Activated CD4-positive, alpha-beta memory T cell treated with anti-CD3 and anti-CD28 coated beads for 36 hours (primary cell): ENCODE measurements at places on chromosomes 3 and 15. TPM values are rescaled to one million over a fixed set of nuclear protein-coding genes. Genes with fewer than 3 reads are reported as not detected.

DNA sequence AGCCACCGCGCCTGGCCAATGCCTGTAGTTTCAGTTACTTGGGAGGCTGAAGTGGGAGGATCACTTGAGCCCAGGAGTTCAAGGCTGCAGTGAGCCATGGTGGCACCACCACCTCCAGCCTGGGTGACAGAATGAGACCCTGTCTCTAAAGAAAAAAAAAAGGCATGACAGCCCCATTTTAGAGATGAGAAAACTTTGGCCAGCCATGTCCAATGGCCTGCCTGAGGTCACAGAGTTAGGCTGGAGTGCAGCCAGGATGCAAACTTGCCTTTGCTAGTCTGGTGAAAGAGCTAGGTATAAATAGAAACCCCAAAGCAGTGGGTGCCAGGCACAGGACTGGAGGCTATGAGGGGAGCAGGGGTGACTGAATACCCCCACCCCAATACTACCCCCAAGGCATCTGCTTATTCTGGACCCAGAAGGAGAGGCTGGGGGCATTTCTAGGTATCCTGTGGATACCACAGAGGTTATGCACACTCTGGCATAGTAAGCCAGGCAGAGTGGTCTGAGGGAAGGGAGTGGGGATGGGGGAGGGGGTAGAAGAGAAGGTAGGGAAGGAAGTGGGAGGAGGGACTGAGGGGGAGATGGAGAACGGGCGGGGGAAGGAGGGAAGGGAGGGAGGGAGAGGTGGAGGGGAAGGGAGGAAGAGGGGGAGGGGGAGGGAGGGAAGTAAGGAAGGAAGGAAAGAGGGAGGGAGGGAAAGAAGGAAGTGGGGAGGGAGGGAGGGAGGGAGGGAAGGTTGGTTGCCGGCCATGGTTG lies 16.2 kb upstream of the C15orf39 start:
- no peak overlapping the region for H3K27ac ChIP-seq
- peaks cover 20% of the 10 kb centered on the region for H3K27me3 ChIP-seq
- DNase-seq, result no peak
- no peak overlapping the region for H3K4me3 ChIP-seq
- no peaks in the 10 kb centered on the region for H3K36me3 ChIP-seq
- H3K4me1 ChIP-seq, result no peaks in the 10 kb centered on the region

SLC2A2 gene
- total RNA-seq, result not detected

GRCh38 chr3:25338158-25338725 lies 89.8 kb upstream of the RARB start:
- no peaks in the 10 kb centered on the region for H3K4me1 ChIP-seq
- H3K36me3 ChIP-seq, result no peaks in the 10 kb centered on the region
- H3K27me3 ChIP-seq, result no peaks in the 10 kb centered on the region
- DNase-seq, result no peak
- H3K27ac ChIP-seq, result no peak overlapping the region

CLRN1 gene
- not detected for total RNA-seq

DNA sequence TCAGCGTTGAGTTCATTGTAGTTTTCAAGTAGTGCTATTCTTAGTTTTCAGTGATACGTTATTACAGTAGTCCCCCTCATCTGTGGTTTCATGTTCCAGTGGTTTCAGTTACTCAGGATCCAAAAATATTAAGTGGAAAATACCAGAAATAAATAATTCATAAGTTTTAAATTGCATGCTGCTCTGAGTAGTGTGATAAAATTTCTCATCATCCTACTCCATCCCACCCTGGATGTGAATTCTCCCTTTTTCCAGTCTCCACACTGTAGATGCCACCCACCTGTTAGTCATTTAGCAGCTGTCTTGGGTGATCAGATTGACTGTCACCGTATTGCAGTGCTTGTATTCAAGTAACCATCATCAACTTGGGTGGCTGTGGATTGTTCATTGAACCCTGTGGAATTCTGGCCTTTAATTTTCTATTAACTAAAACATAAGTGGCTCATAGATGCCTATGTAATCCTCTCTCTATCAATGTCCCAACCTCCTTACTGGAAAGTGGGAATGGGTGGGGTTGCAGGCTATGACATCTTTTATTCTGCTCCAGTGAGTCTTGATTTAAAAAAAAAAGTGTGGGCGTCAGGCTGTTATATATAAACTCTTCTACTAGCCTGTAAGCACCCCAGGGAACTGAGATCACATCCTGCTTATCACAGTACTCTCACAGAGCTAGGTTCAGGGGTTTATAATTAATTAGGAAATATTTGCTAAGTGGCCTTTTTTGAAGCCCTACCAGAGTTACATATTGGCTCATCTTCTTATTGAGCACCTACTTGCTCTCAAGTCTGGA lies 97.5 kb downstream of the CFAP20DC start:
- H3K36me3 ChIP-seq, result no peaks in the 10 kb centered on the region
- H3K4me1 ChIP-seq, result no peaks in the 10 kb centered on the region
- no peak overlapping the region for H3K4me3 ChIP-seq

DNA sequence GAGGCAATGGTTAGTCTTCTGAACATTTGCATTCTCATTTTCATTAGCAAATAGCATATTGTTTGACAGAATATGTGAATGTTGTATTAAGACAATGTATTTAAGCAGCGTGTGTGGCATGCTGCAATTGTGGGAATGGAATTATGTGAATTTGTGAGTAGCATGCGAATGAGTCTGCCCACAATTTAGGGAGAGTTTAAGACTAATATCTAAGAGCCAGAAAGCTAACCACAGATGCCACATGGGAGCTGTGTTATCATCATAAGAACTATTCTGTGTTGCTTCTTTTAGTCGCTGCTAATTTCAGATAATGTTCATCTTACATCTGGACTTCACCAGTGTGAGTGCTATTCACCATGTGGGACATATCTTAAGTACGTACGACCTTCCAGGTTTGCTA lies 494.5 kb downstream of the RBMS3 start:
- no peaks in the 10 kb centered on the region for H3K36me3 ChIP-seq
- H3K27me3 ChIP-seq, result no peaks in the 10 kb centered on the region
- no peak for DNase-seq
- no peak overlapping the region for H3K4me3 ChIP-seq
- no peaks in the 10 kb centered on the region for H3K4me1 ChIP-seq

DNA sequence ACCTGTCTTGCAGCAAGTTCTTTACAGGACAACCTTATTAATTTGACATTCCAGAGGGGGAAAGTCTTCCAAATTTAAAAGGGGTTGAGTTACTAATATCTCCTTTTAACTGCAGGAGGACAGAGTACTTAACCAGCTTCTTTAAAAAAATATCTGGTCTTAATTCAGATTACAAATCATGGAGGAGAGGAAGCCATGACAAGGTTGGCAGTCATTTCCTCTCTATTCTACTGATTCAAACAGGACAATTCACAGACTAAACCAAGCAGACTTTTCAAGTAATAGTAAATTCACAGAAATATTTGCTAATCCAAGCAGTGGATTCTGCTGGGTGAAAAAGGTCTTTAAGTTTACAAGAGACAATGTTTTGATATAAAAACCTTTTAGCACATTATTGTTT lies 185.3 kb downstream of the CFAP20DC start:
- no peak for DNase-seq
- H3K27me3 ChIP-seq, result peaks cover 6% of the 10 kb centered on the region
- no peak overlapping the region for H3K27ac ChIP-seq
- no peak overlapping the region for H3K4me3 ChIP-seq

DNA sequence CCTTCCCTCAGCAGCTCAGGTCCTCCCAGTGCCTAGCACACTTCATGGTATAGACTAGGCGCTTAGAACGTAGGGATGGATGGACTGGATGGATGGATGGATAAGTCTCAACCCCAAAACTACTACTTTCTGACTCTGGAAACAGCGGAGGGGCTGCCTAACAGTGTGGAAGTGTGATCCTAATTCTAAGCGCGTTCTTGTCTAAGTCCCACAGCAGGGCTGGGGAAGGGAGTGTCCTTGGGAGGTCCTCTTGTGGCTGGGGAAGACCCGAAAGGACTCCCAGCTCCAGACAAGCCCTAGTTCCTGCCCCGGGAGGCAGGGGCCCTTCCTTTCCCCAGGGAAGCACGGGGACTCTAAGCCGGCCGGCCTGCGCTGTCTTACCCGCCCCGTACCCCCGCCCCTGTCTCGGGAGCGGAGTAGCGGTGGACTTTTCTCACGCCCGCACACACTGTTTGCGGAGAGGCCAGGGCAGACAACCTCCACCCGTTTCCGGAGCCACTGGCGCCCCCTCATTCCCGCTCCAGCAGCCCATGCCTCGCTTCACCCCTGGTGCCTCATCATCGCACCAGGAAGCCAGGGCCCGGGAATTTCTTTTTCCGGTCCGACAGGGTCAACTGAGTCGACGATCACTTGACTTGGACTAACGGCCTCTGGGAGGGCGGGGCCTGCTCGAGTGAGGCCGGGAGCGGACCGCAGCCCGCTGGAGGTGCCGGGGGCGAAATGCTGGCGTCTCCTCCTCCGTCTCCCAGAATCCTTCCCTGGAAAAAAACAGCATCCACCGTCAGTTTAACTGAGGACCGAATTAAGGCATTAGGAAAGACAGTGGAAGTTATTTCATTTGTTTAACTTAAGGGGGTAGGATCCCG lies 133.3 kb downstream of the TBC1D2B start:
- H3K27ac ChIP-seq, result no peak overlapping the region
- peak overlapping the region; percentile 65 for H3K4me3 ChIP-seq
- DNase-seq, result peak; percentile 79
- peaks cover 2% of the 10 kb centered on the region for H3K27me3 ChIP-seq
- peaks cover 14% of the 10 kb centered on the region for H3K4me1 ChIP-seq

DNA sequence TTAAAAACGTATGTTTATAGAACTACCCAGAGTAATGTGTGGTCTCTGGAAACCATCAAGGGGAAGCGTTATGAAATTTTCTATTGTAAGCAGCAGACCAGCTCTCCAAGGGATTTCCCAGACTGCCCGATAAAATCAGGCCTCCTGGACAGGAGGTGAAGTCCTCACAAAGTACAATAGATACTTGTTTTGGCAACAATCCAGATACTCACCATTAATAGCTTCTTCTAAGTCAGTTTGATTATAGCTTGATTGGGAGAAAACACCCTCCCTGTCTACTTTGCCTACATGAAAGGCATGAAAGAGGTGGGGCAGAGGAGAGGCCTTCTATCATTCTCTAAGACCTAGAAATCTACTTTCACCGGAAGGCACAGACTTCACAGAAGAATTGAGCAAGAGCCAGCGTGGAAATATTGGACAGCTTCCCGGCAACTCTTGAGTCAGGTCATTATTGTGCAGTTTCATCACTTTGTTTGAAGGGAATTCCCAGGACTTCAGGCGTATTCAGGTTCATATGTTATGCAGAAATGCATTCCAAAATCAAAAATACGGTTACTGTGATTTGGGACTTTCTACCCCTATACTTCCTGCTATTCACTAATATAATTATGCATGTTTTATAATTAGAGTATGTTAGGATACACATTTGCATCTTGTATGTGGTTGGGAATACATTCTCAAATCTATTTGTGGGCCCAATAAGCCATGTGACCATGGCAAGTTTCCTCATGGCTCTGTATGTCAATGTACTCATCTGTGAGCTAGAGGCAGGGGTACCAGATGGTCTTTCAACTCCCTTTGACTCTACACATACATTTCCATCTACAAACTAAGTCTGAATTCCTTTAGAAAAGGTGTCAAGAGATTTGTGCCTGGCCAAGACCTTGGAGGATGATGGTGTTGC lies 103.5 kb downstream of the CD47 start:
- H3K4me1 ChIP-seq, result peaks cover 32% of the 10 kb centered on the region
- no peaks in the 10 kb centered on the region for H3K27me3 ChIP-seq
- H3K4me3 ChIP-seq, result no peak overlapping the region
- H3K36me3 ChIP-seq, result no peaks in the 10 kb centered on the region
- no peak overlapping the region for H3K27ac ChIP-seq
- no peak for DNase-seq

DNA sequence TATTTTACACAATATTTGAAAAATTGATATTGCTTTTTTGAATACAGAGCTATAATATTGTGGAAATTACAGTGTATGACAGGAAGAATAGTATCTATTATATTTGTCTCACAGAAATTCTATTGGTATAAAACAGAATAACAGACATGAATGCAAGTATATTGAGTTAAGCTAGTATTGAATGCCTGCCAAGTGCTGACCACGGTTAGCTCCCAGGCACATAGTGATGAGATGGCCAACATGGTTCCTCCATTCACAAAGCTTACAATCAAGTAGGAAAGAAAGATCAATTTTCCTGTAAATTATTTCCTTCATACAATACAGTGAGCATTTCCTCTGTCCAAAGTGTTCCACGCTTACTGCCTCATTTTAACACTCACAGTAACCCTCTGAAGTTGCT lies 67.6 kb downstream of the TP63 start:
- H3K27me3 ChIP-seq, result peaks cover 2% of the 10 kb centered on the region
- H3K27ac ChIP-seq, result no peak overlapping the region
- no peaks in the 10 kb centered on the region for H3K36me3 ChIP-seq

DNA sequence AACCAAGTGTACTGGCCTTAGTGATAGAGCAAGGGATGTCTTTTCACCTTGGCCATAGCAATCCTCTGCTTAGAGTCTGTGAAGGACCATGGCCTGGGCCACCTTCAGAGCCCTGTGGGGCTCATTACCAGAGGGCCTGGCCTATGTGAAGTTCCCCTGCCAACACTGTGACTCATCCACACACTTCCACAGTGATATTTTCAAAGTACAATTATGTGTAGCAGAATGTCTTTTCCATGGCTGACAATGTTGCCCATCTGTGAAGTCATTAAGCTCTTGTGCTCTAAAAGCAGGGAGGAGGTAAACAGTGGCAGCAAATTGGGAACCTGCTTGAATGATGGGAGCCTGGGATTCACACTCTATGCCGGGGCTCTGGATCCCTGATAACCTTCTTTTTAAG lies 12.2 kb upstream of the CACNA1D start:
- H3K4me3 ChIP-seq, result no peak overlapping the region
- DNase-seq, result no peak
- no peak overlapping the region for H3K27ac ChIP-seq
- H3K4me1 ChIP-seq, result no peaks in the 10 kb centered on the region
- peaks cover 23% of the 10 kb centered on the region for H3K27me3 ChIP-seq
- H3K36me3 ChIP-seq, result no peaks in the 10 kb centered on the region

STAB1 gene
- total RNA-seq, result 0.14 TPM

GREM1 gene
- total RNA-seq, result not detected

C3orf20 gene
- total RNA-seq, result 0.12 TPM

GUCA1C gene
- not detected for total RNA-seq

DNA sequence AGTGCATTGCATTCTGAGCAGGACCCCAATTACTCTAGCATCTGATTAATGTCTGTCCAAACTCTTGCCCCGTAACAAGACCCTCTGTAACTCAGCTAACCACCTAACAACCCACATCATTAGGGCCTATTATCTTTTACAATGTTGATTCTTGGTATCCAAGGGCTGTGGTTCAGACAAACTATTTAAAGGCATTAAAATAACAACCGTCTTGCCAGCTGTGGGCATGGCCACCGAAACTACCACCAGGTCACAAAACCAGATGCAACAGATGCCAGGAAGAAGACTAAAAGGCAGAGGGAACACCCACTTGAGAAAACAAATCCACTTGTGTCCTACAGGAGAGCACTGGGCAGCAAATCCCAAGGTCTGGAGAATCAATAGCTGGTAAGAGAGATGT lies 262.9 kb downstream of the ERC2 start:
- H3K36me3 ChIP-seq, result no peaks in the 10 kb centered on the region
- peaks cover 5% of the 10 kb centered on the region for H3K27me3 ChIP-seq
- no peak for DNase-seq
- no peaks in the 10 kb centered on the region for H3K4me1 ChIP-seq
